ENCODE measurements at places on chromosomes 6 and 20. TPM values are rescaled to one million over a fixed set of nuclear protein-coding genes. Genes with fewer than 3 reads are reported as not detected.

The POM121L2 gene
- not detected for total RNA-seq

The TMC2 gene
- not detected for total RNA-seq

The IL20RA gene
- total RNA-seq: 0.48 TPM

The MDN1 gene
- 17.6 TPM for total RNA-seq

The CHRNA4 gene
- total RNA-seq: not detected

The REM1 gene
- not detected for total RNA-seq

The HLA-DOB gene
- total RNA-seq: 1.2 TPM

The OTOR gene
- total RNA-seq: not detected

The SOX18 gene
- 102 TPM for total RNA-seq

GRCh38 chr6:13355043-13355945 lies 27.0 kb upstream of the TBC1D7 start:
- no peak for DNase-seq

- no peak for DNase-seq
Measured at GRCh38 chr6:169222126-169222525, 31.5 kb downstream of the THBS2 start.

GRCh38 chr6:124970763-124971162 lies 8.5 kb downstream of the RNF217 start:
- DNase-seq: no peak

GRCh38 chr6:152261179-152261578 lies 376.0 kb downstream of the SYNE1 start:
- no peak for DNase-seq

GRCh38 chr6:63881791-63882190 lies 246.2 kb downstream of the PHF3 start:
- DNase-seq: no peak

DNA sequence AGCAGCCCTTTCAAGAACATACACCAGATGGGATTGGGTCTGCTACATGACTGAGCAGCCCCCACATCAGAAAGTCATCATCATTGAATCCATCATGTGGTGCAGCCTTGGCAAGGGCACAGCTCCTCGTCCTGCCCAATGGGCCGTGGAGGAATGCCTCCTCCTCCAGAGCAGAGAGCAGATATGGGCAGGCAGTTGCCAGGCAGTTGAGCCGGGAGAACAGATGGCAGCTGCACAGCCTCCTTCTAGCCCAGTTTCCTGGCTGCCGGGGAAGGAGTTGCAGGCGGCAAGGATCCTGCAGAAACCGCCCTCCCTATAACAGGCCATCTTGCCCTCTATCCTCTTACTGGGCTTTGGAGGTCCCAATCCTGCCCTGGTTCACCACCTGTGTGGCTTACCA lies 11.9 kb upstream of the ZFAND3 start:
- no peak for DNase-seq

DNA sequence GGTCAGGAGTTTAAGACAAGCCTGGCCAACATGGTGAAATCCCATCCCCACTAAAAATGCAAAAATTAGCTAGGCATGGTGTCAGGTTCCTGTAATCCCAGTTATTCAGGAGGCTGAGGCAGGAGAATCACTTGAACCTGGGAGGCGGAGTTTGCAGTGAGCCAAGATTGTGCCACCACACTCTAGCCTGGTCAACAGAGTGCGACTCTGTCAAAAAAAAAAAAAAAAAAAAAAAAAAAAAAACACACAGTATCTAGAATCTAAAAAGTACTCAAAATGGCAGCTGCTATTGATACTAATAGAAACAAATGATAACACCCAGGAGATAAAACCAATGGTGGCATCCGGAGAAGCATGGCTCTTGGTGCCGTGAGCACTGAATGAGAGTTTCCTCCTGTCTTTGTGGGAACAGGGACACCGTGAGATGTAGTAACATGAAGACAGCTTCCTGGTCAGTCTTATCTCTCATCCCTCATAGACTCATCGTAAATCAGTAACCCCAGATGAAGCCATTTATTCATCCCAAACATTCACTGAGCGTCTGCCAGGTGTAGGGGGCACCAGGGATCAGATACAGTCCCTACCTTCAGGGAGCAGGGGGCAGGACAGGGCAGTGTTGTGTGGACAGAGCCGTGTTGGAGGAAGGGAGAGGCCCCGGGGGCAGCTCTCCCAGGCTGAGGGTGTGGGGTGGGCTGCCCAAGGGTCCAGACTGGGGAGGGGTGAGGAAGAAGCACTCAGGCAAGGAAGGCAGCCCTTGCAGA lies 66.1 kb downstream of the SYNJ2 start:
- no peak for DNase-seq

- no peak for DNase-seq
Measured at GRCh38 chr6:159084493-159085091, 39.8 kb upstream of the TAGAP start.

DNA sequence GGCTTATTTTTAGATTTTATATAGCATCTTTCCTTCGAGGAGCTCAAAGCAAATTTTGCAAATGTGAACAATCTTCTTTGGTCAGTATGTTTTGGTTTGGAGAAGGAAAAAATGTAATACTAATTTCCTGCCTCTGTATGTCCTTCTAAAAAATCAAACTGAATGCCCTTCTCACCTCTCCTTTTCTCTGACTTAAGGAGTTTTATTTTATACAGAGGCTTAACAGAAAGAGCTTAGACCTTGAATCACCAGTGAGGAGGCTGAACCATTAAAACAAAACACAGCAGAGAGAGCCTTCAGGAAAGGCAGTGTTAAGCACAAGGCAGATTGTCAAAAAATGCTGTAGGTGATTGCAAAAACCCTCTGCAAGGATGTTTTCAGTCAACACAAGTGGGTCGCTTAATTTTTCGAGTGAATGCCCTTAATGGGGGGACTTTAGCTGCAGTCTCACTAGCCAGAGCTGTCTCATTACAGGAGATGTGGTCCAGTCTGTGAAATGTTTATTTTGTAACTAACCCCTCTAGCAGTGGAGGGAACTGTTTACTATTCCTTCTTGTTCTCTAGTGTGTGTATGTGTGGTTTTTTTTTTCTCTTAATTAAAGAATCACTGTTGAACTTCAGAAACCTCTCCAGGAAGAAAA lies 481.3 kb upstream of the CITED2 start:
- DNase-seq: no peak

DNA sequence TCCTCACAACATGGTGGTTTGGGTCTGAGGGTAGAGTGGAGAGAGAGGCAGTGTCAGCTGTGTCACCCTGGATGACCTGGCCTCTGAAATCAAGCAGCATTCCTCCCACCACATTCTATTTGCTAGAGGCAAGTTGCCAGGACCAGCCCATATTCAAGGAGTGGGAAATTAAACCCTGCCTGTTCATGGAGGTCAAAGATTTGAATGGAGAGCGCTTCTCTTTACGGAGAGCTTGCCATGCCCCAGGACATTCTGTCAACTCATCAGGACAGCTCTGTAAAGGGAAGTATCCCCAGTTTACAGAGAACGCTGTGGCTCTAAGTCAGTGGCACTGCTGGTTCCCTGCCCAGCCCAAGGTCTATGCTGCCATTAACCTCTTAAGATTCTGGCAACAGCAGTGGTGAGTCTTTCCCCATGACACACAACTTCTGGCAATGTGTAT lies 90.0 kb upstream of the INSM1 start:
- no peak for DNase-seq

DNA sequence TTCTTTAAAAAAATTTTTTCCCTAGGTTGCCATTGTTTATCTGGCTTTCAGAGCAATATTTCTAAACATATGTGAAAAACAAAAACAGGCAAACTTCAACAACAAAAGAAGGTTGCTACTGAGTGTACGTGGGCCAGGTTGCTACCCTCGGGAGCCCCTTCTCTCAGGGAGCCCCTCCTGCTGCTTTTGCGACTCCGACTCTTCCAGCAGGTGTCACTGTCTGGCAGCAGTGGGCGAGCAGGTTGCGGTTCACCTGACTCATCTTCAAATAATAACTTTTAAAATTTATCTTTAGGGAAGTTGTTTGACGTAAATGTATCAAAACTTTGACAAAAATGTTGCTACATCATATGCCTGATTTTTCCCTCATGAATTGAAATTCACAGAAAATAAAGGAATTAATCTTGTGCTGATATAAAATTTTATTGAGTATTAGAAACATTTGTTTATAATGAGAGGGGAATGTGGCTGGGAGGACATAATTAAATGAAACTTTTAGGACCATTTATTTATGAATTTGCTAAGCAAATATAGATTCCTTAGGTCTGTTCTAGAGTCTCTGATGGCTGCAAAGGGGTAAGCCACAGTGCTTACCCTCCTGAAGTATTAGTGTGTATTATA lies 138.8 kb downstream of the HIVEP1 start:
- DNase-seq: no peak

DNA sequence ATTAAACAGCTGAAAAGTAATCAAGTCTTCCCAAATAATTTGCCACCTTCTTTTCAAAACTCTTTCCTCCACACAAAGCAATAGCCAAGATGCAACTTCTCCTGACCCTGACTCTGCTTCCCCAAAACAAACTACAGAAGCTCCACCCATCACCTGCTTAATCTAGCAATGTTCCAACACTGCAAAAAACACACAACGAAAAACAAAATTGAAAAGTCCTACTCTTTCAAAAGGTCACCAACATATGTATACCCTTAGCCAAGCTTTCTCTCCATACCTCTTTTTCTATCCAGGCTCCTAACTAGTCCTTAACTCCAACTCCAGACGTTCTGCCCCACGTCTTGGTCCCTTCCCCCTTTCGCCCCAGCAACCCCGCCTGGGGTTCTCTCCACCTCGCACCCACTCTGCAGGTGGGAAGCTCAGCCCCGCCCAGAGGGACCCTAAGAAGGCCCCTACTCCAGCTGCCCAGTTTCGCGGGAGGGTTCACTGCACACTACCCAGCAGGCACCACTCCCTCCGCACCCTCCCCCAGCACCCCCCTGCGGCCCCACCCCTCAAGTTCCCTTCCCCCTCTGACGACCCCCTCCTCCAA lies 717 bp downstream of the CSNK2A1 start:
- no peak for DNase-seq

DNA sequence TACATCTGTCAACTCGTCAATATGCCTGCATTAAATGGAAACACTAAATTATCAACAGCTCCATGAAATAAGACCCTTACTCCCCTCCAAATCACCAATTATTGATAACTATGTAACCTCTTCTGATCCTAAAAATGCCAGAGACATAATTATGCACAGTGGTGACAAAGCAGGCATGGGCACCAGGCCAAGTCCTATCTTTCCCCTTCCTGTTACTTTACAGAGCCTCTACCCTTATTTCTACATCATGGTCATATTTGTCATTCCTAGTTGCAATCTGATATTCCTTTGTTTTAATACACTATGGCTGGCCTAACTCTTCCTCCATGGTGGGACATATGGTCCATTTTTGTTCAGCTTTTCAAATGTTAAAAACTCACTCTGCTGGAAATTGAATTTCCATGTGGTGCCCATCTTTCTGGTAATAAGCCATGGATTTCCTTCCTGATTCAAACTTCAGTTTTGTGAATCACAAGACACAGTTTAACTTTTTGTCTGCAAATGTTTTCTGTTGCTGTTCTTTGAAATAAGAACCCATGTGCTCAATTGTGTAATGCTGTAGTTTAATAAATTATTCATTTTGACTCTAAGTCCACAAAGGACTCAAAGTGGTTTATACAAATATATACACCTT lies 41.8 kb upstream of the ARFGEF2 start:
- DNase-seq: no peak

GRCh38 chr6:107576852-107577251 lies 86.9 kb downstream of the SOBP start:
- no peak for DNase-seq

GRCh38 chr6:105832313-105832761 lies 253.8 kb upstream of the PRDM1 start:
- DNase-seq: no peak

DNA sequence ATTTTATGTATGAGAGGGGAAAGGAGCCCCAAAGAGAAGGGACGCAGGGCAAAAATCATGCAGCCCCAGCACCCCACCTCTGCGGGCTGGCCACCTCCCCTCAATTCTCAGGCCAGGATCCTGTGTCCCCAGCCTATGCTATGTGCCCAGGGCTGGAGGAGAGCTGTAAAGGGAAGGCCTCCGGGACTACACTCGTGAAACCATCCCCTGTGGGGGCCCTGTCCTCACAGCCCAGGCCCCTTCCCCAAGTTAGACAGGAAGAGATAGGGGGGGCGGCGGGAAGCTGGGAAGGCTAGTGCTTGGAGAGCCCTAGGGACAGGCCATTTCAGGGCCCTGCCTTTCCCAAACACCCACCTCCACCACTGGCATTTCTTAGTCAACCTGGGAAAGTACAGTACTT lies 1.4 kb upstream of the COL11A2 start:
- no peak for DNase-seq

- no peak for DNase-seq
Measured at GRCh38 chr20:39338469-39339376, 376.6 kb downstream of the DHX35 start.

DNA sequence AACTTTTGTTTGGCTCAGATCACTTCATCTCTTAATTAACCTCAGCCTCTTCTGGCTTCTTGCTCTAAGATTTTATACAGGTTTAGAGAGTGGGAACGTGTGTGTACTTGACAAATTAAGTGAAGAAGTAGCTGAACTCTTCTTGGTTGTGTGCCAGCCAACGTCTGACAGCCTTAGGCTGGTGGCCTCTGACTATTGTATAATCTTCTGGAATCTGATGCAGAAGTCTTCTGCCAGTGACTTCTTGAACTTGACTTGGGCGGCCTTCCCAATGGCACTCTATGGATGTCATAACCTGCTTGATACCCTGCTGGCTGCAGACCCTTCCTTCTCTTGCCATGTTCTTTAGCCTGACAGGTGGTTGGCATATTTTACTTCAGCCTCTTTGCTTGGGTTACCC lies 660.5 kb downstream of the DOK5 start:
- no peak for DNase-seq

- no peak for DNase-seq
Measured at GRCh38 chr20:31705598-31706597, 16.8 kb downstream of the BCL2L1 start.

DNA sequence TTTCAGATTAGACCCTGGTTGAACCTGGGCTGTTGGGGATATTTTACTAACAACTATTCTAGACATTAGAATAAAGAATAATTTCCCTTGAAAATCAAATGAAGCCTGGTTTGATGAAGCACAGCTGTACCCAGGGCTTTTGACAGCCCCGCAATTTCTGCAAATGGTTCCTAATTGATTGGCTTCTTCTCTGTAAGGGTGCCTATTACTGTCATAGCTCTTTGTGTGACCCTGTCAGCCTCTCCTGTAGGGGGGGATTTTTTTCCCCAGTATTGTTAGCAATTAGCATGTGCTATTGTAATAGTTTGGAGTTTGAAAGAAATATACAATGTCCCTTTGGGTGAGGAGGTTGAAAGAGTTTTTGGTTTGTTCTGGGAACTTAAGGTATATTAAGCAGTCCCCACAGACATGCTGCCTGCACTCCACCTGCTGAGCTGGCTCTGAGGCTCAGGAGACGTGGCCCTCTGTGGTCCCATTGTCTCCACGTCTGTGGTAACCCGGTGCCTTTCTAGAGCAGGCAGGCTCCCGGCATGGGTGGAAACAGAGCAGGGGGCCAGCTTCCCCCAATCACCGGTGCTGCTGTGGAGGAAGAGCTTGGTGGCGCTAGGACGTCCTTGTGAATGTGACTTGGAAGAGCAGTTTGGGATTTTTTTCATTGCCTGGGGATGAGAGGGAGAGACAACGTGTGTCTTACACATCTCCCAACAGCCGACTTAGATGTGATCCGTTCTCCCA lies 47.3 kb upstream of the CLDN20 start:
- DNase-seq: no peak

GRCh38 chr6:106981926-106982325 lies 7.4 kb upstream of the CD24 start:
- DNase-seq: no peak

Measured in glomerular endothelial cell (primary cell).